NCI-H187 (cell line): ENCODE measurements at places on chromosomes 1 and 21.

GRCh38 chr1:112520166-112520565, 11.4 kb downstream of the WNT2B start:
- no peak for DNase-seq

GRCh38 chr1:194825382-194825781, 1639.0 kb upstream of the B3GALT2 start:
- DNase-seq, result no peak

DNA sequence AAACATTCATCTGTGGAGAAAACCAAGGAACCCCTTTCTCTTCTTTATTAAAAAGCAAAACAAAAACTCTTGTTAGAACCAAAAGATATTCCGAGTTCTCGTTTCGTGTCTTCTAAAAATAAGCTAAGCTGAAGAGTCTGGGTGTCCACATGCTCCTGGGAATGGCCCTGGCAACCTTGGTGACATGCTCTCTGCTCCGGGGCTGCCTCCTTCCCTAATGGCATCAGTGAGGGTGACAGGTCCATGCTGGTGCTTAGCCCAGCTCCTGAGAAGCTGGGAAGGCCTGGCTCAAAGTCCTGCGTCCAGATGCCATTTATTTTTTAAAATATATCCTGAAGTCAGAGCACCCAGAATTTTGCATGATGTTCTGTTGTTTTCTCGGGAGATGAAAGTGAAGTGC, 24.6 kb upstream of the TRAPPC10 start:
- DNase-seq, result no peak

GRCh38 chr1:160058087-160058486, 11.9 kb downstream of the KCNJ10 start:
- DNase-seq, result no peak

GRCh38 chr1:55301912-55302311, 86.7 kb upstream of the USP24 start:
- DNase-seq, result no peak

- DNase-seq, result no peak
Observed at GRCh38 chr1:201750120-201750519, 78.8 kb upstream of the IPO9 start.

GRCh38 chr1:2199042-2199810, 4.7 kb upstream of the FAAP20 start:
- DNase-seq, result peak; percentile 70

GRCh38 chr1:36352910-36353878, 29.7 kb upstream of the EVA1B start:
- no peak for DNase-seq

GRCh38 chr21:46431884-46432488, 26.7 kb upstream of the DIP2A start:
- DNase-seq, result no peak

- DNase-seq, result no peak
Observed at GRCh38 chr1:53288002-53288789, 39.7 kb downstream of the LRP8 start.

GRCh38 chr1:30316056-30316455, 407.3 kb downstream of the MATN1 start:
- no peak for DNase-seq

DNA sequence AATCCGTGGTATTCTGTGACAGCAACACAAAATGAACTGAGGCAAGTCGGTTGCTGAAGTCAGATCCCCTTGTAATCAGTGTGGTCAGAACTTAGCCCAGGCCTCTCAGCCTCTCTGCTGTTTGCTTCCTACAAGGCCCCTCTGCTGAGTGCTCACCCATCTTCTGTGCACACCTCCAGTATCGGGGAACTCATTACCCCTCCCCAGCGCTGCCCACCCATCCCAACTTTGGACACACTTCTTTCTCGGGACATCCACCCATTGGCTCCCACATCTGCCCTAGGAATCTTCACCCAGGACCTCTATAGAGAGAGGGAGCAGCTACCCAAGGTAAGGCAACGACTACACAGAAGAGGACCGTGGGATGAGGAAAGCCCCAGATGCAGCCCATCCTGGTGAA, 217.5 kb downstream of the MATN1 start:
- no peak for DNase-seq

DNA sequence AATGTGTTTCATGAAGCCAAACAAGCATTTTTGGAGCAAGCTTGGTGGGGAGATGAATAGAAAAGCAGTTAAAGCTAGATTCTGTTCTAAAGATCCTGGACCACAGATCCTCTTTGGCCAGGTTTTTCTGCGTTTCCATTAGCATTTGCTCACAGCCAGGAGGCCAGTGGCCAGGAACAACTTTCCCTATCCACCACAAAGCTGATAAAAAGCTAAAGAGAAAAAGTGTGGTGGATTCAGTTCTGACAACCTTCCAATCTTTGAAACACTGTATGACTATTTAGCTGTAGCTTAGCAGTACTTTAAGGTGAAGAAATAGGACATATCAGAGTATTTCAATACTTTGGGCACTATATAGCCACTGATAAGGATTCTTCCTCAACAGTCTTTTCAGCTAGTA, 3.0 kb upstream of the NEK7 start:
- DNase-seq, result no peak

GRCh38 chr1:227763246-227764018, 28.2 kb downstream of the SNAP47 start:
- no peak for DNase-seq

DNA sequence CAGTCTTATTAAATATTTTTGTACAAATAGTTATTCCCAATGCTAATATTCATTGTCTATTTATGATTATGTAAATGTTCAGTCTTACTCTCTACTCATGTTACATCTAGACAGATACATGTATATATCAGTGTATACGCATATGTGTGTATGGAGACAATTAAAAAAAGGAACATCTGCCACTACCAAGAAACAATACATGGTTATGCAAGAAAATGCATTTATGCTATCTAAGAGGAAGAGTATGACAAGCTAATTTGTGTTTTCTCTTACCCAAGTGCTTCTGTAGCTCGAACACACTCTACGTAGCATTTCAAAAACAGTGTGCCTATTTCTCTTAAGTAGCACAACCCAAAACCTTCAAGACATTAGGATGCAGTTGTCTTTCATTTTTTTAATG, 6.1 kb upstream of the RLF start:
- no peak for DNase-seq

DNA sequence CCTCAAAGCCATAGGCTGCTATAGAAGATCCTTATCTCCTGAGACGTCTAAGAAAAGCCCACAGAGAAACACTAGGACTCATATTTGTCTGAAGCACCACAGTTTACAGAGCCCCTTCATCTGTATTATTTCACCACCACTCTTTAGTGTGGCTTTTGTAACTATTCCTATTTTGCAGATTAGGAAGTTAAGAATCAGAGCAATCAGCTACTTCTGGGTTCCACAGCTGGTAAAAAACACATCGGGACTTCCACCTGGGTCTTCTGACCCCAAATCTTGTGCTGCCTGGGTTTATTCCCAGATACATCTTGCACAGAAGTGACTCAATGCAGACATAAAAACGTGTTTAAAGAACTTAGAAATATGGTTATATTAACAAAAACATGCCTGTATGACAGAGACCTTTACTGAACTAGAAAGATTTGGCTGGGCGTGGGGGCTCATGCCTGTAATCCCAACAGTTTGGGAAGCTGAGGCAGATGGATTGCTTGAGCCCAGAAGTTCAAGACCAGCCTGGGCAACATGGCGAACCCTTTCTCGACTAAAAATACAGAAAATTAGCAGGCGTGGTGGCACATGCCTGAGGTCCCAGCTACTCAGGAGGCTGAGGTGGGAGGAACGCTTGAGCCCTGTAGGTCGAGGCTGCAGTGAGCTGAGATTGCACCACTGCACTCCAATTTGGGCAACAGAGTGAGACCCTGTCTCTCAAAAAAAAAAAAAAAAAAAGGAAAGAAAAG, 40.9 kb downstream of the ELK4 start:
- no peak for DNase-seq

DNA sequence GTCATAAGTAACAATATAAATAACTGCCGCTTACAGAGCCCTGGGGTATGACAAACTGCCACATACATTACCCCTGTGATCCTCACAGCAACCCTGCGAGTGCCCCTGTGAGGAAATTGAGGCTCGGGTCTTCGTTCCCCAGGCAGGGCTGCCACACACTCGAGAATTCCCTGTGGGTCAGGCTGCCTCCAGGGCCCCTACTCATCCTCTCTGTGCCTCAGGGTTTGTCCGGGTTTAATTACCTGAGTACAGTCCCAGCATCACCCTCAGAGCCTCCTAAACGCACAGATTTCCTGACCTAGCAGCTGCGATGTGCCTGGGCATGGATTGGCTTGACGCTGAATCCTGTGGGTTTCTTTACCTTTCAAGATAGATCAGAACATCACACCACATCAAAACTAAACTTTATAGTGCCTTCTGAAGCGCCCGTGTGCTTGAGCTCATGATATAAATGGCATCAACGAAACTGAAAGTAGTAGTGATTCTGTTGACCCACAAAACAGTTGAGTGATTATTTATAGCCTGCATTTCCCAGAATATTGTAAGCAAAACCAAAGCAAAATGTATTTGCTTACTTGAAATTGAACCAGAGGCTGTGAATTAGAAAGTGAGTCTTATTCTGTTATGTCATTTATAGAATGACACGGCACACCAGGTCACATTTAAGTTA, 14.0 kb downstream of the SLC37A1 start:
- no peak for DNase-seq

DNA sequence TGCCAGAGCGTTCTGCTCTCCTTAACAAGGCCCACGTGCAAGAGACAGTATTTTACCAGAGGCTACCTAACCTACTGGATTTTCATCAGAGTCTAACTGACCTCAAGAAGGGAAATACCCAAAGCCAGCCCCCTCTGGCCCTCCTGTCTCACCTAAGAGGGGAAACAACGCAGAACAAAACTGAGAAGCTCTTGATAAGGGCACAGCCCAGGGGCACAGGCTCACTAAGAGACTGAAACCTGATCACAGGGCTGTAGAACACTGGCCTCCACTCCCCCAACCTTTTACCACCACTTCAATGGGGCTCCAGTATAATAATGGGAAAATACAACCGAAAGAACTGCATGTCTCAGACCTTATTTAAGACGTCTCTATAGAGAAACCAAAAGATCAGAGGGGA, 449.5 kb upstream of the CAMK1G start:
- no peak for DNase-seq

- DNase-seq, result no peak
Observed at GRCh38 chr21:37592496-37592895, 225.9 kb downstream of the DYRK1A start.

GRCh38 chr1:41427916-41428737, 56.4 kb downstream of the EDN2 start:
- DNase-seq, result no peak

DNA sequence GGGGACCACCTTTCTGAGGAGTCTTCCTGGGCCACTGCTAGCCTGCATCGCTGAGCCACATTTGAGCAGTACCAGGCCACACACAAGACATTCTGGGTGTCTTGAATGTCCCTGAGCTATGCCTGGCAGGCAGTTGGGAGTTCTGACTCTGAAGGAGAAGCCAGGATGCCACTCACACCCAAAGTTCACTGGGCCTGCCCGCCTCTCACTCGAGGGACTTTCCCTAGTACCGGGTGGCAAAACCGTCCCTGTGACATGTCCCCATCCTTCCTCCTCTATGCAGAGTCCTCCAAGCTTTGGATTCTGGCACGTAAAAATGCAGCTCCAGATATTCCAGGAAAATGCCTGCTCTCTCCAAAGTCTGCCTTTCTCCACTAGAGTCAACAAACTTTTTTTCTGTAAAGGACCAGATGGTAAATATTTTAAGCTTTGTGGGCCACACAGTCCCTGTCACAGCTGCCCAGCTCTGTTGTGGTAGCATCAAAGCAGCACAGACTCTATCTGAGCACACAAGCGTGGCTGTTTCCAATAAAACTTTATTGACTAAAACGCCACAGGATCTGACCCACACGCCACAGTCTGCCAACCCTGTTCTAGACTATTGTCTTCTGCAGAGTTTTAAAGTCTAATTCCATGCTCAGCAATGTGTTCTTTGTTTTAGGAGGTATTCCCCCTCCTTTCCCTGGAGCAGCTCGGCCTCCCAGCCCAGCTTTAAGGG, 19.2 kb upstream of the GUCA2B start:
- no peak for DNase-seq

DNA sequence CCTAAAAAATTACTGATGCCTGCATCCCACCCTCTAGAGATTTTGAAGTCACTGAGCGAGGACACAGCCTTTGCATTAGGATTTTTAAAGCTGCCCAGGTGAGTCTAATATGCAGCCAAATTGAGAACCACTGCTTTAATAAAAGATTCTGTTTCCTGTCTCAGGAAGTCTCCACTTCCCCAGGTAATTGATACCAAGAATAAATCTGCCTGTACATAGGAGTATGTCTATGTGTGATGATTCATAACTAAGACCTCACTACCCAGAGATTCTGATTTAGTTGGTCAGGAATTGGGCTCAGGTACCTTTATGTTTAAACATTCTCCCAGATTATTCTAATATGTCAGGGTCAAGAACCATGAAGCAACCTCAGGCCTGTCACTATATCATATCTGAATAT, 108.8 kb upstream of the ARTN start:
- DNase-seq, result no peak

DNA sequence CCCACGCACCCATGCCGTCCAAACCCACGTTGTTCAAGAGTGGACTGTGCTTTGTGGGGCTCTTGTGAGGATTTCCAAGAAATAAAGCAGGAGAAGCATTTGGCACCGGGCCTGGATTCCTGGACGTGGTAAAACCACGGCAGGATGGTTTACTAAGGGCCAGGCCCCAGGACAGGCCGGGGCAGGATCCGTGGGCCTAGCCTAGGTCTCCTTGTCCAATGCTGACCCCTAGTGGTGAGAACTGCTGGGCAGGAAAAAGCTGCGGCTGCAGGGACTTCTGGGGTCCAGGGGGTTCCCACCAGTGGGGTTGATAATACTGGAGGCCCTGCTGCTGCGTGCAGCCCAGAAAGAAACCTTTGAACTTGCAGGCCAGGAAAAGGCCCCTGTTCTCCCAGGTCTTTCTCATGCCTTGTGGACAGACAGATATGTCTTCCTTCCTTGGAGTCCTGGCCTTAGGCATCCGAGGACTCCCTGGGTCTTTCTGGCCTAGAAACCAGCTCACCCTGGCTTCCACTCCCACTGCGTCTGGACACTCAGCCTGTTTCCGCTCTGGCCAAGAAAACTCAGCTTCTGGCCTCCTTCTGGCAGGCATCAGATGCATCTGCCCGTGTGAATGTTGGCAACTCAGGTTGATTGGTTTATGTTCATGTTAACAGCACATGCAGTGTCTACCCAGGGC, 106.9 kb upstream of the TMEM51 start:
- peak; percentile 9 for DNase-seq
